Left ventricle myocardium superior (tissue), 1 donor: ENCODE measurements at places on chromosomes 11 and 22.

- peak; percentile 81 for DNase-seq
Measured at GRCh38 chr11:62671608-62672389, at the start of the genes LBHD1 and UQCC3. LBHD1 (minus strand) TSS chr11:62672267; CDS start chr11:62670031, 2,236 bp downstream. UQCC3 (plus strand) TSS chr11:62671673; CDS start chr11:62671746, 73 bp downstream.

- no peak for DNase-seq
Measured at GRCh38 chr11:106989078-106989455, 29.2 kb downstream of the GUCY1A2 start.

DNA sequence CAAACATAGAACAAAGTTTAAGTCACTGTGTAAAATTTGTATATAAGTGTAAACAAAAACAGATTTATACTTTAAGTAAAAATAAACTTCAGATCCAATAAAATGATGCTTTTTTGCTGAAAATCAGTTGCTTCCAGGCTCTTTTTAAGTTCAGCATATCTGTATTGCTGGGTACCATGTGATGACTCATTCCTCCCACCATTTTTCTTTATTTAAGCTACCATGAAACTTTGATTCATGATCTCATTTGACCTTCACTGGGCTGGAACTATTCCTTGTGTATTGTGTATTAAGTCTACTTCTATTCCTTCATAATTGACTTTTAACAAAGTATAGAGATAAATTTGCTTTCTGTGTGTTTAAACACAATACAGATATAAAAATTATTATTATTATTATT lies 46.3 kb upstream of the RRM1 start:
- no peak for DNase-seq

DNA sequence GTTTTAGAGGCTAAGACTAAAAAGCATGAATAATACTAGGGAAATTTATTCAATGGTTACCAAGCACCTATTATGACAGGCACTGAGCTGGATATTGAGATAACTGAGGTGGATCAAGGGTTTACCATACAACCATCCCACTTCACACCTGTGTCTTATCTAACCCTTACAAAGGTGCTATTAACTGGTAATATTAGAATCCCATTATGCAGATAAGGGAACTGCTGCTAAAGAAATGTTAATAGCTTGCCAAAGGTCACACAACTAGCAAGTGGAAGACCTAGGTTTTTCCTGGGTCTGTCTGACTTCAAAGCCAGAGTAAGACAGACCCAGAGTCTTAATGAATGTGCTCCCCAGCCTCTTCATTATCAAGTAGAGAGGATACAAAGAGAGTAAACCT lies 21.1 kb upstream of the VSTM5 start:
- no peak for DNase-seq

- DNase-seq, result no peak
Measured at GRCh38 chr11:19018901-19019300, 41.6 kb downstream of the MRGPRX2 start.

DNA sequence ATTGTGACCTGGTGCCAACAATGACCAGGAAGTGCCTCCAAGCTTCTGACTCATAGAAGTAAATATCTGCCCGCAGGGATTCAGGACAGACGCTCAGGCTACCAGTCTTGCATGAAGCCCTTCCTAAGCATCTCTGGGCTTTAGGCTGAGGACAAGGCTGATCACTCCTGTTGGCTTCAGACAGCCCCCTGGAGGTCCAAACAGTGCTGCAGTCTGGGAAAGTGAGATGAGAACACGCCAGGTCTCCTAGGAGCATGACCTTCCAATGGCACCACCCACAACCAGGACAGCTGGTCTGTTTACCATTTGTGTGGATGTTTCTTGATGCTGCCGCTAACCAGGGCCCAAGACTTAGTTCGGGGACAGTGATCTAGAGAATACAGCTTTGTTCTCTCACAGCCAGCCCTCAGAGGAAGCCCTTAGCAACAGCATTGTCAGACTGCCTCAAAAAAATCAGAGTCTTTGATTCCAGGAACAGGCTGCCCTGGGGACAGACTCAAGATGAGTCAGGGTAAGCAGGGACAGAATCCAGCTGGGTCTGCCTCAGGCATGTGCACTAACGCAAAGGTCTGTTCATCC lies 111.2 kb downstream of the ZNF280B start:
- peak; percentile 66 for DNase-seq

- peak; percentile 26 for DNase-seq
Measured at GRCh38 chr11:3014057-3014938, 22.2 kb upstream of the NAP1L4 start.

- no peak for DNase-seq
Measured at GRCh38 chr11:48122656-48123055, 94.0 kb upstream of the OR4B1 start.

- no peak for DNase-seq
Measured at GRCh38 chr11:6782720-6783119, at the start of gene OR2AG1. OR2AG1 (plus strand) TSS chr11:6783020; CDS start chr11:6785038, 2,018 bp downstream.

GRCh38 chr11:130514851-130515250 lies 66.4 kb downstream of the ADAMTS15 start:
- no peak for DNase-seq

GRCh38 chr11:19864141-19865140 lies 151.8 kb downstream of the NAV2 start:
- no peak for DNase-seq
